ENCODE measurements at places on chromosomes 16 and 17.
A peak's percentile ranks its signal among the peaks of the same experiment; 100 is the strongest.

- DNase-seq = no peak
Measured at GRCh38 chr17:21095735-21096134, 31.0 kb upstream of the DHRS7B start.

DNA sequence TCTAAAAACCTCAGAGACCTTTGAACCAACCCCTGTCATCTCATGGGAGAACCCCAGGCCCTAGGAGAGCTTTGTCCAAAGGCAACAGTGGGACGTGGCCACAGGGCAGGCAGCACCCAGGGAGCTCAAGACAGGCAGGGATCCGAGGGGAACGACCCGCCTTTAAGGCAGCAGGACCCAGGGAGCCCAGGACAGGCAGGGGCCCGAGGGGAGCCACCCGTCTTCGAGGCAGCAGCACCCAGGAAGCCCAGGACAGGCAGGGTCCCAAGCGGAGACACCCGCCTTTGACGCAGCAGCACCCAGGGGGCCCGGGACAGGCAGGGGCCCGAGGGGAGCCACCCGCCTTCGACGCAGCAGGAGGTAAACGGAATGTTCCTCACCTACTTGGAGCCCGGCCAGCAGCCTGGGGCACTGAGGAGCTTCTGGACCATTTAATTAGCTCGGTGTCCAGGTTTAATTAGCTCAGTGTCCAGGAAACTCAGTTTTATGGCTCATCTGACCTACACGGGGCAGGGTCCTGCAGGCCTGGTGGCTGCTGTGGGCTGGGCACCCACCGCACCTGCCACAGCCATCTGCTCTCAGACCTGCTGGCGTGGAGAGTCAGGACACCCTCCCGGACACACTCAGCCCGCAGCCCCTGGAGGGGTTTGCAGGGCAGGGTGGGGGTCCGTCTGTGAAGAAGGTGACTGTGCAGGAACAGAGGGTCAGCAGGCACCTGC lies 24.4 kb downstream of the PIEZO1 start:
- DNase-seq = no peak

- DNase-seq = no peak
Measured at GRCh38 chr16:50614955-50615724, 66.0 kb downstream of the SNX20 start.

DNA sequence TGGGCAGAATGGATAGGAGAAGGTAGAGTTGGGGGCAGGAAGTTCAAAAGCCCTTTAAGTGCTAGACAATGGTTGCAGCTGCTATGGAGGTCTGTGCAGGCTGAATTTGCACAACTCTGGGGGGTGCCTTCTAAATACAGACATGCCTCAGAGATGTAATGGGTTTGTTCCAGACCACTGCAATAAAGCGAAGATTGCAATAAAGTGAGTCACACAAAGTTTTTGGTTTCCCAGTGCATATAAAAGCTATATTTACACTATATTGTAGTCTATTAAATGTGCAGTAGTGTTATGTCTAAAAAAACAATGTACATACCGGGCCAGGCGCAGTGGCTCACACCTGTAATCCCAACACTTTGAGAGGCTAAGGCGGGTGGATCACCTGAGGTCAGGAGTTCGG lies 60.5 kb upstream of the MYOCD start:
- no peak for DNase-seq

GRCh38 chr16:624526-625070 lies 6.2 kb upstream of the WFIKKN1 start:
- DNase-seq = no peak

DNA sequence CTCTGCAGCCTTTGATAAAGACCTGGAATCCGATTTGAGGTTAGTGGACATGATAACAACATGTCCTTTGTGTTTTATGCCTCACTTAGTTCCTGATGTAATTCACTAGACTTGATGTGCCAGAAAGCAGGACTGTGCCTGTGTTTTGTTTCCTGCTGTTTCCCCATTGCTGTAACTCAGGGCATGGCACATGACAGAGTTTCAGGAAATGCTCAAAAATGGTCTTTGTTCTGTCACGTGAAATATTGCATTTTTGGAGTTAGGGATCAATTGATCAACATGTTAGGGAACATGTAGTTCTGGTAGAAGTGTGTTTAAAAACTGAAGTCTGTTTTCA lies 32.8 kb downstream of the DHX38 start:
- no peak for DNase-seq

- no peak for DNase-seq
Measured at GRCh38 chr17:32777436-32777835, 99.5 kb downstream of the MYO1D start.

DNA sequence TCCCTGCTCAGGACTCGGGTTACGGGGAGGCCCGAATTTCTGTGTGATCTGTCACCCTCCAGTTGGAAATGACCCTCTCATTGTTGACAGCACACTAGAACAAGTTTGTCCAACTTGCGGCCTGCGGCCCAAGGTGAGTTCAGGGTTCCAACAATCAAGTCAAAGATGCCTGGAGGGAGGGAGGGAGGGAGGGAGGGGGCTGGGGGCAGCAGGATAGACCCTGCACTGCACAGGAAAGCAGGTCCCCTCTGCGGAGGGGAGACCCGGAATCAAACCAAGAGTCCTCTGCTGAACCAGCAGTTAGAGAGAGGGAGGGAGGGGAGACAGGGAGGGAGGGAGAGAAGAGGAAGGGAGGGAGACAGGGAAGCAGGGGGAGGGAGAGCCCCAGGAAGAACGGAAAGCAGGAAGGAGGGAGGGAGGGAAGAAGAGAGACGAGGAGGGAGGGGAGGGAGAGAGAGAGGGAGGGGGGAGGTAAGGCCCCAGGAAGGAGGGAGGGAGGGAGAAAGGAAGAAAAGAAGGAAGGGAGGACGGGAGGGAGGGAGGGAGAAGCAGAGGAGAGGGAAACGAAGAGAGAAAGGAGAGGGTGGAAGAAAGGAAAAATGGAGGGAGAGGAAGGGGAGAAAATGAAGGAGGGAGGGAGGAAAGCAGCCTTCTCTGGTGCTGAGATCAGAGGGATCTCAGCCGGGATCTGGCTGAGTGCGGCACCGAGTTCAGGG lies 96.7 kb upstream of the CDH5 start:
- DNase-seq = no peak

- DNase-seq = no peak
Measured at GRCh38 chr17:57377094-57377493, 120.8 kb downstream of the MSI2 start.

- DNase-seq = no peak
Measured at GRCh38 chr16:24758373-24758772, 28.9 kb downstream of the TNRC6A start.

GRCh38 chr17:31480067-31480466 lies 88.6 kb downstream of the RAB11FIP4 start:
- DNase-seq = no peak

DNA sequence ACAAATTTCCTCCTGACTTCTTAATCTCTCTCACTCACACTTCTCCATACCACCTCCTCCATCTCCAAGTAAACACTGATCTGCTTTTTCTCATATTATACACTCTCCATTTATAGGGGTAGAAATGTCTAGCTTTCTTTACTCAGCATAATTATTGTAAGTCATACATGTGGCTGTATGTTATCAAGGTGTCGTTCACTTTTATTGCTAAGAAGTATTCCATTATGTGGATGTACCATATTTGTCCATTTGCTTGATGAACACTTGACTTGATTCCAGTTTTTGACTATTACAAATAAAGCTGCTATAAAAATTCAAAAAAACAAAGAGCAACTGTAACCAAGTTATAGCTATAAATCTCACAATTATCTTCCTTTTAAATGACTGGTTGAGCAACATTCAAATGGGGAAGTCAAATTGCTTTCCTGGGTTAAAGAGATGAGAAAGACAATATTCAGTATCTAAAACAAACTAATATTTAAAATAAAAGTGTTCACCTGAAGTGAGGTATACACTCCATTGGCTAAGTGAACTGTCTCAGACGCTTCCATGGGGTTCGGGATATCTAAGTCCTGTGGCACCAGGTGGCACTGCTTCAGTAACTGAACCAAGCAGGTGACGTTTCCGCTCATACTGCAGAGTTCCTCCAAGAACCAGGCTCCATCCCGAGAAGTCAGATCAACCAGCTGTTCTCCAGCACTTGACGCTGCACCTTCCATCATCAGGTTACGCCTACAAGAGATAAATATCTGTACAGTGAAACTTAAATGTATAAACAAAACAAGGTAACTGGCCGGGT lies 32.6 kb upstream of the ARL6IP1 start:
- DNase-seq = no peak

DNA sequence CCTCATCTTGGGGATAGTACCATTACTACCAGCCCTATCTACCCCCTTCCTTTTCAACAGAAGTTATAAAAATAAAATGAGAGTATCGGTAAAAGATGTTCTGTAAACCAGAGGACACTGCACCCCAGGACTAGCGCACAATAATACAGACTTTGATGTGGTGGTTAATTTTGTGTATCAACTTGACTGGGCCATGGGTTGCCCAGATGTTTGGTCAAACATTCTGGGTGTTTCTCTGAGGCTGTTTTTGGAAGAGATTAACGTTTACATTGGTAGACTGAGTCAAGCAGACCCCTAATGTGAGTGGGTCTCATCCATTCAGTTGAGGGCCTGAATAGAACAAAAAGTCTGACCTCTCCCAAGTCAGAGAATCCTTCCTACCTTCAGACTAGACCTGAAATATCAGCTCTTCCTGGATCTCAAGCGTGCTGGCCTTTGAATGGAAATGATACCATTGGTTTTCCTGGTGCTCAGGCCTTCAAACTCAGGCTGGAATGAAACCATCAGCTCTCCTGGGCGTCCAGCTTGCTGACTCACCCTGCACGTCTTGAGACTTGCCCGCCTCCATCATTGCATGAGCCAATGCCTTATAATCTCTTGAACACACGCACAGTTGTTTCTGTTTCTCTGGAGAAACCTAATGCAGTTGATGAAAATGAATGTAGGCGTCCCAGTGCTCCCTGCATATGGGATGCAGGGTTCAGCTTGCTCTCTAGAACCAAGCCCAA lies 10.1 kb downstream of the MRM1 start:
- no peak for DNase-seq

GRCh38 chr16:27355610-27356009 lies 41.8 kb downstream of the IL4R start:
- DNase-seq = peak; percentile 50

DNA sequence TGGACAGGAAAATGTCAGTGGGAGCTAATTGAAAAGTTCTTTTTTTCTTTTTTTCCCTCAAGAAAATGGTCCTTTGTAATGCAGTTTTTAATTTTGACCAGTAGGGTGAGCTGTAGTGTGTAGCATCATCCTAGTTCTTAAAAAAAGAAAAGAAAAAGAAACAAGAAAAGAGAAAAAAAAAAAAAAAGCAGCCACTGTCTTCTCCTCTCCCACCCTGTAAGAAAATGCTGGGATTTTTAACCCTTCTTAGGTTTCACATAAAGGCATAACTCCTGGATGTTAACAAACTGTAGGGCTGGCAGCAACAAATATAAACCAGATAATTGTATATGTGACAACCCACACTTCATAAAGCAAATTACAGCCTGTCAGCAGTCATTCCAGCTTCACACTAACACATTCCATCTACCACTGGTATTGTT lies 78.1 kb downstream of the SKAP1 start:
- DNase-seq = peak; percentile 28

- peak; percentile 90 for DNase-seq
Measured at GRCh38 chr17:20992987-20993862, 49.6 kb downstream of the USP22 start.

- no peak for DNase-seq
Measured at GRCh38 chr17:9676084-9676483, 30.8 kb downstream of the USP43 start.

DNA sequence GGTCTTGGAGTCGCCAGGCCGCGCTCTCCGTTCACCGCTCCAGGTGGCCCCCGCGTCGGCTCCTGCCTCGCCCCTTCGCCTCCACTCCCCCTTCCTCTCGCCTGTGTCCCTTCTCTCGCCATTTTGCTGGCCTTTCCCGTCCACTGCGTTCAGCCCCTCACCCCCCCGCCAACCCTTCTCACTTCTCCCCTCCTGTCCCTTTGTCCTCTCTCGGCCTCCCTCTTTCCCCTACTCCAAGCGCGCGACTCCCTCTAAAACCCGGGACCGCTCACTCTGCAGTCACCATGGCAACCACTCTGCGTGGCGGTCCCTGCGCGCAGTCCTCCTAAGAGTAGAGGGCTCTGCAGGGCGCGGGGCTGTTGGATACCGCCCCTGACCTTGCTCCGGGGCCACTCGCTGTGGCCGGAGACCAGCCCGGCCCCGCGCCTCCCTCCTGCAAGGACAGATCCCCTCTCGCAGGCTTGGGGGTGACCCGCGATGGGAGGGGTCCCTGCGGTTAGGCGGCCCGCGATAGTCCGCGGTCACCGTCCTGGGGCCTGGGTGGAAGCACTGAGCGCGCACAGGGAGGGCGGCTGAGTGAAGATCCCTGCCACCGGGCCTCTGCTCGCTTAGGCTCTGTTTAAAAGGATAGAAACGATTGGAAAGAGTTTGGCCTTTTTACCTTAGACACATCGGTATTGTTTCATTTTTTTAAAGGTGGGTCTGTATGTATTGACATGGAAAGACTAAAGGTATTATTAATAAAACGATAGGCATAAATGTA lies 454 bp downstream of the CCDC40 start:
- peak; percentile 84 for DNase-seq

- no peak for DNase-seq
Measured at GRCh38 chr16:57925310-57925709, 45.6 kb downstream of the CNGB1 start.

DNA sequence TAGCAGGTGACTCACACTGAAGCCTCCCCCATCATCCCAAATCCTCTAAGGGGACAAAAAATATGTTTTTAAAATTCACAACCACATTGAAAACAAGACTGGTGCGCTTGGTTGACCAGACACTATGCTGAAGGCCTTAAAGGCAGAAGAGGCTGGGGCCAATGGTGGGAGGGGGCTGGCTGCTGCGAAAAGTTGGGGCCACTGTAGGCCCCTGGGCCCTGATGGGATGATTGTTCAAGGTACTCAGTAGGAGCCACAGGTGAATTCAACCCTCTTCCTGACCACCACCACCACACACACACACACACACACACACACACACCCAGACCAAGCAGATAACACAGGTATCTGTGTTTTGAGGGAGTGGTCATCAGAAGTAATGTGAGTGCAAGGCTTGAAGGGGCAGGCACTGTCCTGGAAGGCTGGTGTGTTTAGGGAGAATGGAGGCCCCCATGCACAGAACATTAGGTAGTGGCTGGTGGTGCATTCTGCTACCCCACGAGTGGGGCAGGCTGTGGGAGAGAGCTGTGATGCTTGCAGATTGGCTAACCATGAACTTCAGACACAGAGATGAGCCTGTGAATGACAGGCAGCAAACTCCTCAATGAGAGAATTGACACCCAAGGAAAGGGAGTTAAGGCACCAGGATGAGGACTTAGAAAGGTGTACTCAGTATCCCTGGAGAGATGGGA lies 55.0 kb downstream of the NT5M start:
- DNase-seq = no peak

DNA sequence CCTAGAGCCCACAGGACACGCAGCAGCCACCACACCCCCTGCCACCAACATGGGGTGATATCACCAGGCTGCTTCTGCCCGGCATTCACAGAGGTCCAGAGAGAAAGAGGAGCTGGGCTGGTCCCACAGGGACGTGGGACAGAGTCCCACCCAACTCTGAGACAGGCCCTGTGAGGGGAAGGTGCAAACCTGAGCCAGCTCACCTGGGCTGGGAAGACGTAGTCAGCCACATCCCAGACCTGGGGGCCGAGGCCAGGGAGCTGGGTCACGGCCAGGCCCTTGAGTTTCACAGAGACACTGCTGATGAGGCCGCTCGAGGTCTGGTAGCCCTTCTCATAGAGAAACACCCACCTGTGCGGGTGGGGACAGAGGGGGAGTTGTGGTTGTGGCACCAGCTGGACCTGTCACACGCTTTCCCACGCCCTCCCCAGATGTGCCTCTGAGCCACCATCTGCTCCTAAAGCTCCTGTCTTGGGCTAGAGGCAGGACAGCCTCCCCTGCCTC lies 11.2 kb downstream of the P2RX1 start:
- DNase-seq = no peak

- no peak for DNase-seq
Measured at GRCh38 chr16:74651841-74652240, 14.8 kb downstream of the RFWD3 start.
